Activated naive CD4-positive, alpha-beta T cell treated with anti-CD3 and anti-CD28 coated beads, Interleukin-2, amount 50 U/mL, for 16 hours (primary cell): ENCODE measurements at places on chromosomes 6 and 20.

GRCh38 chr20:59810449-59811187, 122.8 kb downstream of the SYCP2 start:
- DNase-seq: no peak

DNA sequence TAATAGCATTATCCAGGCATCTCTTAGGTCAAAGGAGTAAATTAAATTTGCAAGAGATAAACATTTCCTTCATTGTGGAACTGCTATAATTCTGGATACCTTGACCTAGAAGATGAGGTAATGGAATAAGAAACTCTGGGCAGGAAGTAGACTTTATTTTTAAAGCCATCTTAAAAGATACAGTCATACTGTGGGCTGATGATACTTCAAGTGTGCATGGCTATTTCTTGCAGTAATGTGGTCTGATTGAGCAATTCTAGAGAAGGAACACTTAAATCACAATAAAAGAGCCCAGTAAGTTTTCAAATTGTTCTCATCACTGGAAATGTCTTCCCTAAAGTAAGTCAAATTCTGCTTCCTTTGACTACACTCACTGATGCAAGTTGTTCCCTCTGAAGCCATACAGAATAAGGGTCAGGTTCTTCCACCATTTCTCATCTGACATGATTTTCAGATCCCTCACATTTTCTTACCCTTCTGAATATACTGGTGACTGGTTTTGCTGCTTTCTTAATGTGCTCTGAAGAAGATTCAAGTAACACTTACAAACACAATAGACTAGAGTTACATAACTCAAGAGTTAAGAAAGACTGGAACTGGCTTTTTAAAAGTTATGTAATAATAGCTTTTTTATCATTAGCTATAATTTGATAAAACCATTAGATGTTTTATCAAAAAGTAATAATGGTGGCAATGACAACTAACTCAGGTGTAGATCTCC, 62.6 kb upstream of the TMEM244 start:
- DNase-seq: no peak

DNA sequence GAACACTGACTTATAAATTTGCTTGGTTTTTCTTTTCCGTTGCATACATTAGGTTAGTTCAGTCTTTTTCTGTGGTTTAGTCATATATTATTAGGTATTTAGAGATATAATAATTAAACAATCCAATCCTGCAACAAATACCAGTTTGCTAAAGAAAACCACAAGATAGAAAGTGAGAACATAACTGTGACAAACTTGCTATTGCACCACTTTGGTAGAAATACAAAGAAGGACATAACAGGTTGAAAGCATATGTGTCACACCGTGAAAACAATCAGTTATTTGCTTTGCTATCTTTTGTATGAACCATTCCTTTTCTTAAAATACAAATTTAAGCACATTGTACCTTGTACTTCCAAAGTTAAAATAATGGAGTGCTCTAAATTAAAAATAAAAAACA, 42.0 kb upstream of the KCNQ5 start:
- DNase-seq: no peak

GRCh38 chr6:47680051-47680450, 18.3 kb upstream of the ADGRF4 start:
- DNase-seq: no peak

DNA sequence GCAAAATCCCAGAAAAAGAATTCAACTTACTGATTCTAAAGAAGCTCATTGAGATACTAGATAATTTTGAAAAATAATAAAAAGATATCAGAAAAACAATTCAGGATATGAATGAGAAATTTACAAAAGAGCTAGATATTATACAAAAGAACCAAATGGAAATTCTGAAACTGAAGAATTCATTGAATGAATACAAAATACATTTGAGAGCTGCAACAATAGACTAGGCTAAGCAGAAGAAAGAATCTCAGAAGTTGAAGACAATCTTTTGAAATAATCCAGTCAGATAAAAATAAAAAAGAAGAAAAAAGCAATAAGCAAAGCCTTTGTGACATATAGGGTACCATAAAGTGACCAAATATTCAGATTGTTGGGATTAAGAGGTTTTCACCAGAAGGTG, 206.0 kb downstream of the CD109 start:
- no peak for DNase-seq

DNA sequence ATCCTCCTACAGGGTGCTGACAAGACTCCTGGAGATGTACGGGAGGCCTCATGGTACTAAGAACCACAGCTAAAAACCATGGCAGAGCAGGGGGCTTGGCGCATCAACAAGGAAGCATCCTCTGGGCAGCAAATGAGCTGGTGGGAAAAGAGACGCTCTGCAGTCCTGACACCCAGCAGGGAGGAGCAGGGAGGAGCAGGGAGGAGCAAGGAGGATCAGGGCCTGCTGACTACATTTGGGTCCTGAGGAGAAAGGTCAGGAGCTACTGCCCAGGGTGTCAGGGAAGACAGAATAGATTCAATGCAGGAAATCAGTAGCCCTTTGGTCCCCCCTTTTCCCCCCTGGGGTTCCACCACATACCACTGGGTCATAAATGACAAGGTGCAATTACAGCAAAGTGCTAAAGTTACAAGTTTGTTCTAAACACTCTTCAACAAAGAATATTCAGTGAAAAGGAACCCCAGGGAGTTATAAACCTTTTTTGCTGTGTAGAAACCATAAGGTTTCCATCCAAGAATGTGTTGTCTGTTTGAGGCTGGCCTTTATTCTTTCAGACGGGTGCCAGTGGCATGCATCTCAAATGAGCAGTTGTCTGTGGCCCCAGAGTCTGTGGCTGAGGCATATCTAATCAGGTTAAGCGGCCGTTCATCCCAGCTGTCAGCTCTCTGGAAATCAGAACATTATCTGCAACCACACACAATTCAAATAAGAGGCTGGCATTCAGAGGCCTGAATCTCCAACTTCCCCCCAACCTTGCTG, 325.0 kb downstream of the CDC5L start:
- DNase-seq: no peak

DNA sequence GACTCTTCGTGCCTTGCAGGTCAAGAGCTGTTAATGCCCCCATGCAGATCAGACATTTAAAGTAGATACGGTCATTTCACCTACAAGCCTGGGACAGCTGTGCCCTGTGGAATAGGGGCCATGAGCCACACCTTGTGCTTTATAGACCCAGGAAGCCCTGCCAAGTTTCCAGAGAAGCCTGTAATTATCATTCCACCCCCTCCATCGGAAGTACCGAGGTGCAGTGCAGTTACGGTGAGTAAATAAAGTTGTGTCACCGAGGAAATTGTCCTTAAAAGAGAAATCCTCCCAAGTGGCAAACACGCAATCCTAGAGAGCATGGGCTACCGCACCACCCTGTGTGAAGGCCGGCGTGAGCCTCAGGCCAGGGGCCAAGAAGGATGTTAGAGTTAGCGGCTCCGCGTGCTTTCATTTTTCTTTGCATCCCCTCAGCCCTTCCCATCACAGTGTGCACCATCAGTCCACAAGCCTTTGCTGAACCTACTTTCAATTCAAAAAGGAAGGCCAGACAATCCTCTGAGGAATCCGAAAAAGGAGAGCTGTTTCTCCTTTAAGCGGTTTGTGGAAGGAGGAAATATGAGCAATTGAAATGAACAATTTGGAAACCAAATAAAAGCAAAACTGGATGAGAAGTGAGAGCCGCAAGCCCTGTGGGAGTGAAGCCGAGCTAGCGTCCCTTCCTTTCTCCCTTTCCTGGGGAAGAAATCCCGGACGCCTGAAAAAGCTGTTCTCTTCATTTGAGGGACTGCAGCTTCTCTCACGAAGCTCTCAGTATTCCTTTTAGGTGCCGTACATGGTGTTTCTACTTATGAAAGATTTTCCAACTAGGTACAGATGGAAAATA, 183.3 kb upstream of the PDE10A start:
- DNase-seq: no peak

DNA sequence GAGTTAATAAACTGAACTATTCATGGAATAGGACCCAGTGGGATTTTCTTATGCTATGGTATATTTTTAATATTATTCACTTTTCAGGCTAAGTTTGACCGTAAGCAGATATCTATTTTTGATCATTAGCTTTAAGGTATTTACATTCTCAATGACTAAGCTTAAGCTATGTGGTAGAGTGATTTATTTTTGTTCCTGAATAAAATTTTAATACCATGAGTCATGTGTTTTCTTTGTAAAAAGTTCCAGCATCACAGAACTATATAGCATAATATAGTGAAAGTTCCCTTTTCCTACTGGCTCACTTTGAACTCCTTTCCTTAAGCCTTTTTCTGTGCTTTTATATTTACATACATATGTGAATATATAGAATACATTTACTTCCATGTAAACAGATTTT, 75.8 kb downstream of the BCKDHB start:
- no peak for DNase-seq

GRCh38 chr20:17969884-17970409, 1.1 kb downstream of the MGME1 start:
- no peak for DNase-seq

DNA sequence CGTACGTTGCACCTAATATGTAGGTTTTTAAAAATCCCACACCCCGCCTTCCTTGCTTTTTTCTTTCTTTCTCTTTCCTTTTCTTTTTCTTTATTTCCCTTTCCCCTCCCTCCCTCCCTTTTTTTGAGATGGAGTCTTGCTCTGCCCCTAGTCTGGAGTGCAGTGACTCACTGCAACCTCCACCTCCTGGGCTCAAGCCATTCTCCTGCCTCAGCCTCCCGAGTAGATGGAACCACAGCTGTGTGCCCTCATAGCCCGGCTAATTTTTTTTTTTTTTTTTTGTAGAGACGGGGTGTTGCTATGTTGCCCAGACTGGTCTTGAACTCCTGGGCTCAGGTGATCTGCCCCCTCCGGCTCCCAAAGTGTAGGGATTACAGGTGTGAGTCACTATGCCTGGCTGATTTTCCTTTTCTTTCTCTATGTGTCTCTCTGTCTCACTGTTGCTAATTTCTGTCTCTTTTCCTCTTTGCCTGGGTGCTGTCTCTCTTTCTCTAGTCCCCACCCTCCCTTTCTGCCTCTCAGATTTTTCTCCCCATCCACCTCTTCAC, 61.2 kb downstream of the SRC start:
- no peak for DNase-seq

DNA sequence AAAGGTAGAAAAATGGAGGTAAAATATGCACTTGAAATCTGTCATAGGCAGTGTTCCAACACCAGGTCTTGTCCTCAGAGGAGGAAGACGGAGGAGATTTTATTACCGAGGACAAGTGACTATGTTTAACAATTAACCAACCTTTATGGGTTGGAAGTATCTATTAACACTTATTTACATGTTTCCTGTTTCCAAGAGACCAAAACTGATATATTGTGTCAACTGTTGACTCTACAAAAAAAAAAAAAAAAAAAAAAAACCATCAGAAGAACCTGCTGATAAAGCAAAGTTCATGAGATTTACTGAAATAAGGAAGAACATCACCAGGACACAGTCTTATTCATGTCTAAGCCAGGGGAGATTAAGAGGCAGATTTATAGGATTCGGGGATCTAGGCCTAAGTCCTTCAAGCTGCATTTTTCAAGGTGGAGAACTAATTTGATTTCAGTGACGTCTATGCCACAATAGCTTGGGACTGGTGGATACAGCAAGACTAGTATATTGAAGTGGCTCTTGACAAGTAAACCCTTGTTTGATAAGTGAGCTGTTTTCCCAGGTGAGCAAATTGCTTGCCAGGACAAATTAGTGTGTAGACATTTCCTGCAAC, 126.6 kb upstream of the NAA20 start:
- DNase-seq: no peak

DNA sequence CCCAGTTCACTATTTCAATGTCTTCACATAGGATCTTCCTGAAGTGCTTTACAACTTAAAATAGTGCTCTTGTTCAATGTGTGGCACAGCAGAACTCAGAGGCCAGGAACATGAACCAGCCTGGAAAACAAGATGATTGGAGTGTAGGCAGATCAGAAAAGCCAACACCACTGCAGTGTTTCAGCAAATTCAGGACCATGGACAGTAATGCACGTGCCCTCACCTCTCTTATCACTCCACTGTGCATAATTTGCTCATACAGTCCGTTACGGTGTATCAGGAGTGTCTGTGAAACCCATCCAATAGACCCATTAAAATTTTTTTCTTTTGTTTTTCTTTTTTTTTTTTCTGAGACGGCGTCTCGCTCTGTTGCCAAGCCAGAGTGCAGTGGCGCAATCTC, 27.6 kb upstream of the HACE1 start:
- DNase-seq: no peak

- DNase-seq: no peak
Measured at GRCh38 chr6:152129691-152130151, 322.2 kb downstream of the ESR1 start.

- peak; percentile 58 for DNase-seq
Measured at GRCh38 chr6:13485923-13486562, 1.4 kb downstream of the GFOD1 start.

GRCh38 chr6:170434117-170434820, 118.8 kb downstream of the PSMB1 start:
- no peak for DNase-seq

DNA sequence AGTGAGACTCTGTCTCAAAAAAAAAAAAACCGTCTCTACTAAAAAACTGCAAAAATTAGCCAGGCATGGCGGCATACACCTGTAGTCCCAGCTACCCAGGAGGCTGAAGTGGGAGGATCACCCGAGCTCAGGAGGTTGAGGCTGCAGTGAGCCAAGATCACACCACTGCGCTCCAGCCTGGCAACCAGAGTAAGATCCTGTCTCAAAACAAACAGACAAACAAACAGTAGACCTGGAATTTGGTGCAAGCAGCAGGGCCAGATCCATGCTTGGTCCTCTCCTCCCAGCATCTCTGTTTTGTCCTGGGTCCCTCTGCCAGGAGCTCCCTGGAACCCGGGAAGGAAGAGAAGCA, 11.6 kb downstream of the RIPOR3 start:
- no peak for DNase-seq

DNA sequence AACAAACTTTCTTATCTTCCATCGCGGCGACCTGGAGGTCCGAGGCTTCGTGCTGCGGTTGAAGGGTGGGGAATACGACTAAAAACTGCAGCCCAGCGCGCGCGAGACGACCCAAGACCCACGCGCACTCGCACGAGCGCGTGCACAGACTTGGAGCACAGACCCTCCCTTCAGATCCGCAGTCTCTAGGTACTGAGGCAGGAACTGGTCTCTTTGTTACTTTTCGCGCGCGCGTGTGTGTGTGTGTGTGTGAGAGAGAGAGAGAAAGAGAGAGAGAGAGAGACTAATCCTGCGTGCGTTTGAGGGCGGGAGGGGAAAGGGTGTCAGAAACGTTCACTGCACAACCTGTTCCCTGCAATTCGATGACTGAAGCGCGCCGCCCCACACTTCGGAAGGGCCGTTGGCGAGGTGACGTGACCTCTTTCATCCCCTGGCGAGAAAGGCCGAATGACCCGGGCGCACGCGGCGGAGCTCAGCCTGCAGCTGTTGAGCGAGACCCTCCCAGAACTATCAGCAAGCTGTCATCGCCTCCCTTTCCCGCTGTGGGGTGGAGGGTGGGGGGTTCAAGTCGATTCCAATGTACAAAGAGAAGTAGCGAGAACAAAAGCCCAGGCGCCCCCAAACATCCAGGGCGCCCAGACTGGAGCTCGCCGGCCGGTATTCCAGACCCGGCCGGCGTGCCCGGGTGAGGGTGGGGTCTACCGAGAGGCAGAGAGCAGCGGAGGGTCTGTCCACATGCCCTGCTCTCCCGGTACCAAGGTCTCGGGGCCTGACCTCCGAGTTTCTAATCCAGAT, 1.5 kb upstream of the TUBB2B start:
- peak; percentile 46 for DNase-seq

GRCh38 chr20:19806806-19807190, 48.7 kb downstream of the RIN2 start:
- DNase-seq: no peak
